Mesothelial cell of epicardium (in vitro differentiated cells): ENCODE measurements at places on chromosomes 16 and 17.

- DNase-seq: no peak
Observed at GRCh38 chr16:81693041-81693743, 85.9 kb upstream of the PLCG2 start.

- DNase-seq: no peak
Observed at GRCh38 chr17:55770196-55770870, 19.5 kb downstream of the PCTP start.

DNA sequence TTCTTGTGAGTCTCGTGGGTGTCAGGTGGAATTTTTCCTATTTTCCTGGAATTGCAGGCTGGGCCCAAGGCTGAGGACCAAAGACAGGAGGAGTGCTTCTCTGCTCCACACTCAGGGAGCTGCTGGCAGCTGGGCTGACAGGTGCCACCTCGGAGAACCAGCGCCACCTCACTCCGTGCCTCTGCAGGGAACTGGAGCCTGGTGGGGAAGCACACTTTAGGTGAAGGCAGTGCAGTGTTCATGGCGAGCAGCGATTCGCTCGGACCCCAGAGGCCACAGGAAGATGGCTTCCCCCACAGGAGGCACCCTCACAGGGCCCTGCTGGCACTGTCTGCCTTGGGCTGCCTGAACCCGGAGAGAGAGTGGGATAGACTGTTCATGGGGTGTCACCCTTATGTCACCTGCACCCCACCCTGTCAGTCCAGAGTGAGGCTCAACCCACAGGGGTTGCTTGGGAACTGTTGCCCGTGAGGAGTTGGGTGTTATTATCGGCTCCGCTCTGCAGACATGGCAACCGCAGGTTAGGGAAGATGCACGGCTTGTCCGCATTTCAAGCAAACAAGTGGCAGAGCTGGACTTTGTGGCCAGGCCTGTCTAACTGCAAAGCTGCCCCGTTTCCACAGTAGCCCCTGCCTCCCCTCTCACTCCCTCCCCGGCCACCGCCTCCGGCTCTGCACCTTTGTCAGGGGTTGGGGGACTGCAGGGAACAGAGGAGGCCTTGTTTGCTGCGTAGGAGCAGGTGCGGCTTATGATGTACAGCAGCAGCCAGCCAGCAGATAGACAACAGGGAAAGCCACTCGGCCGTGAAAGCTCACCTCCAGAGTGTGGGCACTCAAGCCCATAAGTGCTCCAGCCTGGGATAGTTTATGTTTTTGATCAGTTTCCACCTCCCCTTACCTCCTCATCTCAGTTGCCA, 15.5 kb downstream of the TBC1D24 start:
- no peak for DNase-seq

- no peak for DNase-seq
Observed at GRCh38 chr17:73841431-73842060, 197.3 kb upstream of the SDK2 start.

- DNase-seq: no peak
Observed at GRCh38 chr17:4229627-4230541, 33.9 kb downstream of the ANKFY1 start.

DNA sequence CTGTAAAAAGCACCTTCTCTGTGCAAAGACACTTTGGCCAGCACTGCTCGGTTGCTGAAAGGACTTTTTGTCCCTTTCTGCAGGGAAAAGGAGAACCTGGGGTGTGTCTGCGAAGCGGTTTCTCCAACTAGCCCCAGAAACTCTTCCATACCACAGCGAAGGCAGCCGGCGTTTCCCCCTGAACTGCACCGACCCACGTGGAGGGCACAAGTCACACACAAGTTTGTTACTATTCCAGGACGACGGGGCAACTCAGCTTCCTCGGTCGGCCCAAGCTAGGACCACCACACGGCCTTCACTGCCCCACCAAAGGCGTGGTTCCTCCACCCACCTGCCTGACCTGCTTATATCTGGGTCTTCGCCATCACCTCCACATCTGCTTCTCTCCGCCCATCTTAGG, 1.9 kb downstream of the RTN4RL1 start:
- DNase-seq: no peak

- no peak for DNase-seq
Observed at GRCh38 chr16:89022051-89022836, 45.2 kb upstream of the CBFA2T3 start.

- no peak for DNase-seq
Observed at GRCh38 chr16:49716339-49716934, 139.5 kb downstream of the ZNF423 start.

GRCh38 chr17:74055508-74056160, 147.8 kb upstream of the RPL38 start:
- no peak for DNase-seq

DNA sequence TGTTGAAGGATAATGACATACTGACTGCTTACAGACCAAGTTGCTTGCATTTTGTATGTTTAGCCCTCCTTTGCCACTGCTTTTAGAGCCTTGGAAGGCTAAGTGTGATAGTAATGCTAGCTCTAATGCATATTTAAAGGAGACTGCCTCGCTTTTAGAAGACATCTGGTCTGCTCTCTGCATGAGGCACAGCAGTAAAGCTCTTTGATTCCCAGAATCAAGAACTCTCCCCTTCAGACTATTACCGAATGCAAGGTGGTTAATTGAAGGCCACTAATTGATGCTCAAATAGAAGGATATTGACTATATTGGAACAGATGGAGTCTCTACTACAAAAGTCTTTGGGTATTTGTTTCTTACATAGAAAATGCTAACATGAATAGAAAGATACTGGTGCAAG, 19.1 kb downstream of the CAPNS2 start:
- DNase-seq: no peak

GRCh38 chr17:59315866-59316265, 15.6 kb upstream of the YPEL2 start:
- DNase-seq: no peak

DNA sequence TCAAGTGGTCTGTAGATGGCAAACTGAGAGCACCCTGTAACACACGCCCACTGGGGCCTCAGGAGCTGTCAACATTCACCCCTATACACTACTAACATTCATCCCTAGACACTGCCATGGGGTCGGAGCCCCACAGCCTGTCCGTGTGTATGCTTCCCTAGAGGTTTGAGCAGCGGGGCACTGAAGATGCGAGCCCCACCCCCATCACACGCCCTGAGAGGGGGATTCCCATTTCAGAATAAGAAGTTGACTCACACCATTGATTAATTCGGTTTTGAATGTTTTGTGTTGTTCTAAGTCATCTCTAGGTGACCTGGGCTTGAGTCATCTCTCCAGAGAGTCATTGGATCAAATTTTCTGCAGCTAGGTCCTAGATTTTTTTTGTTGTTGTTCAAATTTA, 37.3 kb upstream of the MMD start:
- no peak for DNase-seq

DNA sequence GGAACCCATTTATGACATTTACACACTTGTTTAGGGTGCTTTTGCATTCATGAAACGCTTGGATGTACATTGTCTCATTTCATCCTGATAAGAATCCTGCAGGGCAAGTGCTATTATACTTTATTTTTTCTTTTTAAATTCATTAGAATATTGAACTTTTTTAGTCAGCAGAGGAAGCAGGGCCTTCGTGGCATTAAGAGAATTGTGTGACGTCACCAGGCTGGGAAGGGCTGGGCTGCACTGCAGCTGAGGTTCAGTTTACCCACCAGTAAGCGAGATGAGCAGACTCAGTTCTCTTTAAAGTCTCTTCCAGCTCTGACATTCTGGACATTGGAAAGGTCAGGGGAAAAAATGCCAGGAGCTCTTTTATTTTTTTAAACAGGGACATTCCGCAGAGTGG, 159.0 kb downstream of the MRM1 start:
- no peak for DNase-seq

DNA sequence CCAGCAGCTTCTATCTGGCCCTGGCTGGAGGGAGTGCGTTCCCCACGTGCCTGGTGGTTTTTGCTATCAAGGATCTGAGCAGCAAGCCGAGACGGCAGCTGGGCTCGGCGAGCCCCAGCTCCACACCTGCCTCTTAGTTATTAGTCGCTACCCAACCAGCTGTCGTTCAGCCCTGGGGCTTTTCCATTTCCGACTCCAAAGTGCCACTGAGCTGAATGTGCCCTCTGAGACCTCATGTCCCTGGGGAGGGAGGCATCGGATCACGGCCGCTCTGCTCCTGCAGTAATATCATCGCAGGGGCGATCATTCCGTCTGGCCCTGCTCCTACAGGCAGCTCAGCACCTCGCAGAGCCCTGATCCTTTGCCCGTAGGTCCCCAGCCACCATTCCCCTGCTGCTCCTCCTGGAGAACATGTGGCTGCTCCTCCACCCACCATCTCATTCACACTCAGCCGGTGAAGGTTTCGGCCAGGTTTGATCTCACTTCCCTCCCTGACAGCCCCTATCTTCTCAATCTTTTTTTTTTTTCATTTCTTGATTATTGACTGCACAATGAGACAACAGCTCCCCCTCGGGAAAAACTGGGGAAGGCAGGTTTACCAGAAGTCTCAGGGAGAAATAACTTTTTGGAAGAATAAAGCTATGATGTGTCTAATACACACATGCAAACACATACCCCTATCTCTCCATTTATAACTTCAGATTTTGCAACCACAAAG, 86.7 kb downstream of the ZFHX3 start:
- no peak for DNase-seq

GRCh38 chr16:61344791-61345190, 691.4 kb downstream of the CDH8 start:
- no peak for DNase-seq

DNA sequence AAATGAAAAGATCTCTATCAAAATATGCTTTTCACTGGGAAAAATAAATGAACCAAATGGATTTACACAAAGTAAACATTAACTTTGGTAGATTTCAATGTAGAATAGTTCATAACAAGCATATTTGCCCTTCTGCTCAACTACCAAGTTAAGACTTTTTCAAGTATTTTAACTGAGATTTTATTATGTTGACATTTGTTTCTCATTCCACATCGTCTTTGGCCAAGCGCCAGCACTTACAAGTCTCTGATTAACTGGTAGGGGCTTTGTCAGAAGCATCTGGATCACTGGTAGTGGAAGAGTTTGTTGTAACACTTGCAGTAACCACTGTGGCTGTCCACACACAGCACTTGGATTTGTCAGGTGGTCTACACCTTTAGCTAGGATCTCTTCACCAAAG, 22.9 kb downstream of the SLFN12L start:
- DNase-seq: no peak

GRCh38 chr16:65284626-65285025, 162.8 kb upstream of the CDH11 start:
- DNase-seq: no peak

DNA sequence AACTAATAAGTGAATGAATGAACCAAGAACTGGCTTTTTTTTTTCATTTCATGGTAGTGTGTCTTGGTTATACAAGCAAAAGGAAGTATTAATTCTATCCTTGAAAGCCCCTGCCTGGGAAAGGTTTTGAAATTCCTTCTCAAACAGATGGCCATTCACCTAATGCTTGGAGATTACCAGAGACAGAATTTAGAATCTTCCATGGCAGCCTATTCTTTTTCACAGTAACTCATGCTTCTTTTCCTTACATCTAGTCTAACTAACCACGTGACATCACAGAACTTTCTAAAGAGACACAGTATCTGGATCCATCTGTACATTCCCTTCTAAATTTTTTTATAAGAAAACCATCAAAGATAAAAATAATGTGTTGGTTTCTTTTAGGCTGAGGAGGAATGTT, 151.6 kb downstream of the FTO start:
- no peak for DNase-seq

DNA sequence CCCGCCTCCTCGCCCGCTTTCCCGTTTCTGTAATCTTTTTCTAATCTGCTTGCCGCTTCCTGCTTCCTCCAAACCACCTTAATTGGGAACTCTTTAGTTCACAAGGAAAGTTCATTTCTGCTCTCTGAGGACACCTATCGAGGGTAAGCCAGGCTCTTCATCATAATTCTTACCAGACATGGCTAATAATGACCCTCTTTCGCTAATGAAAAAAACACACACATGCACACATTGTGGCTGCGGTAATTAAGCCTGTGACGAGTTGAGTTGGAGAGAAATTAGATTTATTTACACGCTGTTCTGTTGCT, 100.6 kb downstream of the ZNF423 start:
- DNase-seq: no peak

- no peak for DNase-seq
Observed at GRCh38 chr16:66156538-66156937, 210.0 kb upstream of the CDH5 start.

DNA sequence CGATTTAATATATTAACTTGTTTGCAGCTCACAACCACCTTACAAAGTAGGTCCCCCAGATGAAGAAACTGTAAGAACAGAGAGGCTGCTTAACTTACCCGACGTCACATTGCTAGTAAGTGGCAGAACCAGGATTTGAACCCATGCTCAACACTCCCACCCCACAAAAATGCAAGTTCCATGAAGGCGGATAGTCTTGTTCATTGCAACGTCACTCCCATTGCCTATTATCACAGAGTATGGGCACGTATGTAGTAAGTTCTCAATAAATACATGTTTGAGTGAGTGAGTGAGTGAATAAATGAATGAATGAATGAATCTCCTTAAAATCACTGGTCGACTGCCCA, 1.1 kb downstream of the USP31 start:
- no peak for DNase-seq
